Activated naive CD8-positive, alpha-beta T cell treated with anti-CD3 and anti-CD28 coated beads for 36 hours (primary cell): ENCODE measurements at places on chromosomes 6 and 20. TPM values are rescaled to one million over a fixed set of nuclear protein-coding genes. Genes with fewer than 3 reads are reported as not detected.

Gene RAET1E
- total RNA-seq = not detected

Gene COL9A1
- total RNA-seq = not detected

Gene PTCRA
- not detected for total RNA-seq

Gene MDFI
- total RNA-seq = not detected

Gene ATP5F1E
- total RNA-seq = 84.4 TPM

Gene C6orf15
- total RNA-seq = not detected

Gene MMP24
- total RNA-seq = not detected

Gene LY6G5C
- 2.3 TPM for total RNA-seq

Gene DUSP15
- total RNA-seq = not detected

Gene COL21A1
- total RNA-seq = not detected

Gene FBXO9
- 55.4 TPM for total RNA-seq

Gene CYP21A2
- 0.12 TPM for total RNA-seq
